ENCODE measurements at places on chromosomes 13 and 19.

- DNase-seq = no peak
Observed at GRCh38 chr19:55173714-55174409, 6.2 kb downstream of the SYT5 start.

DNA sequence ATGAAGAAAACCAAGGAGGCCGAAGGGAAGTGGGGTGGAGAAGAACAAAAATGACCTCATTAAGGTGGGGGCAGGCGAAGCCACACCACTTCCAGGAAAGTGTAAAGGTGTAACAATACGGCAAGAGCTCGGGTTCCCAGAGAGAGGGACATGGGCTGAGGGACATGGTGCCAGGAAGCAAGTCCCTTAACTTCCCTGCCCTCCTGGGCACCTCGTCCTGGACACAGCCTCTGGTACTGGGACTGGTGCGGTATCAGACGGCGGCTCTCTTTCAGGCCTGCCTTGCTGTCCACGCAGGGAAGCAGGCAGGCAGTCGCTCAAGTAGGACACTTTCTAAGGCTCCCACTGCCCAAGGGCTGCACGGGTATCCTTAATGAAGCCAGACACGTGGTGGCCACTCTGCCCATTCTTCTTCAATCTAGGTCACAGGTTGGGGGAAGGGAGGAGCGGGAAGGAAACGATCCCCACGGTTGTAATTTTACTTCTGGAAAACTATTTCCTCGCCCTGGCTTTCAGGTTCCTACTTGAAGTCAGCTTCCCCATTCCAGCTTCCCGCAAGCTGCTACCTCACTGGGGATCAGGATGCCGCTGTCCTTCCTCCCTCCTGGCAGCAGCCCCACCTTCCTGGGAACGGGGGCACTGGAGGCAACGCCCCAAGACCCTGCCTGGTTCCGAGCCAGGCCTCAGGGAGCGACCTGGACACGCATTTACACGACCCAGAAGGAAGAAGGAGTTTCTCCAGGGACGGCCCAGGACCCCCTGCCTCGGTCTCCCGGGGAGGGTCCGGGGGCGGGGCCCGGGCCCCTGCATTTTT lies 1.2 kb downstream of the AP3D1 start:
- no peak for DNase-seq

DNA sequence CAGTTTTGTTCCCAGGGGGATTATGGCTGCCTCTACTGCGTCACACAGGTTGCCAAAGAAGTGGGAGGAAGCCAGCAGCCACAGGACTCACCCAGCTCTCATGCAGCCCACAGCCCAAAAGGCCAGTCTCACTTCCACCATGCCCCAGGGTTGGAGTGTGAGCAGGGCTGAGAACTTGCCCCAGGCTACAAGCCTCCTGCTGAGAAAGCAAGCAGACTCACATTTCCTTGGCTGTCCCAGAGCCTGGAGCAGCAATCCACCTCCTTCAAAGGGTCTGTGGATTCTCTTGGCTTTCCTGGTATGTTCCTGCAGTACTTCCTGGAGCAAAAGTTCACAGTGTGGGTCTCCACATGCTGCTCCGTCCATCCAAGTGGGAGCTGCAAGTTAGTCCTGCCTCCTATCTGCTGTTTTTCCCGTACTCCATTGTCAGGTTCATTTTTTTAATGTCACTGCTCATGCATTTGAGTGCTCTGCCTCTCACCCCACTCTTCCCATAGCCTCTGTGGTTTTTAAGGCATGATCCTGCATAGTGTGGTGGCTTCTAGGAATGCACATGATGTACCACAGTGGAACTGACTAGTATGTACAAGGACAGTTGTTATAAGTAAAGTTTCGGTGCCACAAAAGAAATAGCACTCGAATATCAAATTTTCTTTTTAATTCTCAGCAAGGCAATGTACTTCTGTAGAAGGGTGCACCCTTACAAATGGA lies 56.2 kb upstream of the ARHGEF7 start:
- DNase-seq = no peak

DNA sequence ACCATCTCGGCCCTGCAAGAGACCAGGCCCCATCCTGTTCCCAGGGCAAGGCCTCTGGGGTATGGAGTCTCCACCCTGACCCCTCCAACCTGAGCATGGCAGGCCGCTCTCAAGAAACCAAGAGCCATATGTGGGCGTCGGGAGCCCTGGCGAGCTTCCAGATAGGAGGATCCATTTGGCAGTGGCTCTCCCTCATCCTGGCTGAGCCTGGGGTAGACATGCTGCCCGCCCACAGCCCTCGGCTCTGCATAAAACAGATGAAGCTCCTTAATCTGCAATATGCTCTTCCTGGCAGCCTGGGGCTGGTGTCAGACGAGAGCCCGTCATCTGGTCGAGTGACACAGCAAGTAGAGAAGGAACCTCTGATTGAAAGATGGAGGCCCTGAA lies 6.1 kb downstream of the ATP13A1 start:
- DNase-seq = no peak

DNA sequence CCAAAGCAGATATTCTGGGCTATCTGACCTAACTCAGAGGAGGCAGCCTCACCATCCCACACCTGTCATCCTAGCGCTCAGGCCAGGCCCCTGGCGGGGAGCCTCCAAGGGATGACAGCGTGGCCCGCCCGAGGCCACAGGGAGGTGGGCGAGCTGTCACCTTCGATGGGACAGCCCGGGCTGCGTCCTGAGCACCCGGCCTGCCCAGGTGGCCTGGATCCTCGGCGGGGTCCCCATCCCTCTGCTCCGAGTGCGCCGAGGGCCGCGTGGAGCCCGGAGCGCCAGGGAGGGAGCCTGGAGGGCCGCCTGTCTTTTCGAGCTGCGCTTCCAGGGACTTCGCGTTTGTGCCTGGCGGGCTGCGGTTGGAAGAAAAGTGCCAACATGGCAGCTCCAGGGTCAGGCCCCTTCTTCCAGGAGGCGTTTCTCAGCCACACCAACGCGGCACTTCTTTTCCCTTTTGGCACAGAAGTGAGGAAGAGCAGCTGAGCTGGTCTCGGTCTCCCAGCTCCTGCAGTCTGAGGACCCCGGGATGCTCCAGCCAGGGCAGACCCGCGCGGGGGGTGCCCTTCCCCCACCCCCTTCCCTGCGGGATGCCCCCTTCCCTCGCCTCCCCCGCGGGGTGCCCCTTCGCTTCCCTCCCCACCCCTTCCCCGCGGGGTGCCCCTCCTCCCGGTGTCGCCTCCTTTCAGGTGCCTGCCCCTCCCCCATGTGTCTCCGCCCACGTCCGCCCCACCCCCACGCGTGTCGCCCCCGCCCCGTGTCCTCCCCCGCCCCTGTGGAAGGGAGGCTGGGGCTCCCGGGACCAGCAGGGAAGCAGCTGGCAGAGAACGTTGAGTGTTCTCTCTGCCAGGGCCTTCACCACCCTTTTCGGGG lies 42.3 kb downstream of the GJA3 start:
- peak; percentile 63 for DNase-seq

- no peak for DNase-seq
Observed at GRCh38 chr19:17105556-17105955, 30.0 kb downstream of the MYO9B start.

- DNase-seq = no peak
Observed at GRCh38 chr19:47471733-47472457, at the start of gene SLC8A2. Gene SLC8A2 (minus strand): TSS chr19:47471893. CDS start chr19:47466403, 5,490 bp downstream.

DNA sequence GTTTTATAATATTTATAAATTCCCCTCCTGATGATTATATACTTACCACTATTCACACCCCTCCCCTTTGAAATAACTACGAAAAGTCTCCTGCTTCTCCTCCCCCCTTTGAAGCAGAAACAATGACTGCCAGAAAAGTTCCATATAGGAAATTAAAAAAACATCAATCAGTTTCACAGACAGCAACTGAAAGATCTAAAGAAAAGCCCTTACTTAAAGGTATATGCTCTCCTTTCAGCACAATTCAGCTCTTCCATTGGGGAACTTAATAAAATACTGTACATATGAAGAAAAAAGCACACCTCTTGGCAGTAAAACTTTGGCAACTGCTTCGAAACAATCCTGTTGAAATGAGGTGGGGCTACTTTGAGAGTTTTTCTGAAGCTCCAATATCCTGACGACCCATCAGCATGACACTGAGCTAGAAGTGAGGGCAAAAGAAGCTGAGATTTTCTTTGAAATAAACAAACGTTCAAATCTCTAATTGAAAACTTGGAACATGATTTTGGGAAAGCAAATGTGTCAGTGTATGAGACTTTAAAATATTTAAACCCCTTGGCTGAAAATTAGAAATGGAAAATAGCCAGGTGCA lies 147.6 kb upstream of the RXFP2 start:
- no peak for DNase-seq

DNA sequence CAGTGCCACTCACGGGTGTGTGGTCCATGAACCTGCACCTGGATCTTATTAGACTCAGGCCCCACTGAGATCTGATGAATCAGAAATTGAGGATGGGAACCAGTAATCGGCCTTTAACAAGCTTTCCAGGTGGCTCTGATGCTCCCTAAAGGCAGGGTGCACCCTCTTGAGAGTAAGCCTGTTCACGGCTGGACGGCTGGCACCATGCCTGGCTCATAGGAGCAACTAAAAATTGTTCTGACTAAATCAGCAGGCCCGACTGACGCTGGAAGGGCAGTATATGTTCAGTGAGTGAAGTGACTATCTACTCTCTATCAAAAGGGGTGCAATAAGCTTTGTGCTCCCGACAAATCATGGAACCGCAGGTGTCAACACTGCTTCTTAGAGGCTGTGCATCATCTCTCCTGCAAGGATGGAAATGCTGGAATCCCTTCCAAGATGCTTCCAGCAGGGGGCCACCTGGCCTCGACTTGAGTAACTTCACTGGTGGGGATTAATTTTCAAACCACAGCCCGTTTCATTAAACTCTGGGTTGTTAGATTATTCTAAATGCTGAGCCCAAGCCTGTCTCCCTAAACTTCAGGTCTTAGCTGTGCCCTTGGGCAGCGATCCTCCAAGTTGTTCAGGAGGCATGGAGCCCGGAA lies 28.4 kb downstream of the TMTC4 start:
- peak; percentile 42 for DNase-seq
